ENCODE measurements at places on chromosomes 13 and 19.

- DNase-seq = no peak
- no peak overlapping the region for H3K4me3 ChIP-seq
- peak overlapping the region; percentile 25 for H3K27ac ChIP-seq
- no peaks in the 10 kb centered on the region for H3K27me3 ChIP-seq
- H3K36me3 ChIP-seq = peaks cover 24% of the 10 kb centered on the region
Observed at GRCh38 chr13:98506728-98507230, 70.1 kb downstream of the STK24 start.

DNA sequence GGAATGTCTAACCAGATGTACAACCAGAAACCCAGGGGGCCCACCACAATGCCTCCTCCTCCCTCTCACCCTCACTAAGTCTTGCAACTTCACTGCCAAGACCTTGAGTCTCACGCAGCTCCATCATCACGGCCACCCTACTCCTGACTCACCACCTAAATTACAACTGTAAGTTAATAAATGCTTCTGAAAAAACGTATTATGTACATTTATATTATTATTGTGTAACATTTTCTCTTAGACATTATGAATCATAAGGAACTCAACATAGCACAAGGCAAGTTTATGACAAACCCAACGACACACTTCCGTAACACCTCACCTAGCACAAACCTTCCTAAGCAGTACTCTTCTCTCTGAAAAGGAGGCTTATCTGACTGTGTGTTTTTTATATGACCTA lies 20.7 kb downstream of the MIPEP start:
- no peak overlapping the region for H3K27ac ChIP-seq
- H3K4me3 ChIP-seq = no peak overlapping the region
- H3K27me3 ChIP-seq = no peaks in the 10 kb centered on the region
- no peaks in the 10 kb centered on the region for H3K36me3 ChIP-seq
- H3K4me1 ChIP-seq = peaks cover 8% of the 10 kb centered on the region

DNA sequence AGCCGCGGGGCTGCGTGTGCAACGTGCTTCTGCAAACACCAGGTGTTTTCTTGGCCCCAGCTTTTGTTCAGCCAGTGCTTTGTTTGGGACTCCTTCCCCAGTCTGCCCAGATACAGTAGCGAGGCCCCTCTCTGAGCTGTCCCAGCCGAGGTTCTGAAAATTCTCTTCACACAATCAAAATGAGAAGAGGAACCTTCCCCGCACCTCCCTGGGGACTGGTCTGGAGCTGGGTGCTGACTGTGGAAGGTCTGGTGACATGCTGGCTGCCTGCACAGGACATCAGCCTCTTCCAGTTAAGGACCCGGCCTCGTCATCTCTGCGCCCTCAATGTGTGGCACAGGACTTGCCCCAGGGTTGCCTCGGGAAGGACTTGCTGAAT lies 4.2 kb downstream of the ATP4A start:
- H3K36me3 ChIP-seq = no peaks in the 10 kb centered on the region
- no peak overlapping the region for H3K4me3 ChIP-seq
- H3K4me1 ChIP-seq = peaks cover 3% of the 10 kb centered on the region
- H3K27me3 ChIP-seq = peaks cover 2% of the 10 kb centered on the region

DNA sequence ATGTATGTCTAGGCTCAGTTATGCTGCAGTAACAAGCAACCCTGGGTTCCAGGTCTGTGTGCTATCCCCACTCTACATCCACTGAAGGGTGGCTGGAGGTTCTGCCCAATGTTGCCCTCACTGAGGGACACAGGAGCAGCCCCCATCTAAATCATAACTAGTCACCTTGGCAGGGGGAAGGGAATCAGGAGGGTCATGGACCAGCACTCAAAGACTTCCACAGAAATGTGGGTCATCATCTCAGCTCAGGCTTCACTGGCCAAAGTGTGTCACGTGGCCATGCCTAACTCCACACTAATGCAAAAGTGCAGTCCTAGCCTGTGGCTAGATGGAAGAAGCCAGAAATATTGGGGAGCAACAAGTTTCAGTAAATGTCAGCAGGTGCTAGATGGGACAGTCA lies 137.3 kb upstream of the ZNF507 start:
- H3K27ac ChIP-seq = no peak overlapping the region
- H3K4me3 ChIP-seq = no peak overlapping the region
- no peaks in the 10 kb centered on the region for H3K36me3 ChIP-seq
- no peak for DNase-seq

DNA sequence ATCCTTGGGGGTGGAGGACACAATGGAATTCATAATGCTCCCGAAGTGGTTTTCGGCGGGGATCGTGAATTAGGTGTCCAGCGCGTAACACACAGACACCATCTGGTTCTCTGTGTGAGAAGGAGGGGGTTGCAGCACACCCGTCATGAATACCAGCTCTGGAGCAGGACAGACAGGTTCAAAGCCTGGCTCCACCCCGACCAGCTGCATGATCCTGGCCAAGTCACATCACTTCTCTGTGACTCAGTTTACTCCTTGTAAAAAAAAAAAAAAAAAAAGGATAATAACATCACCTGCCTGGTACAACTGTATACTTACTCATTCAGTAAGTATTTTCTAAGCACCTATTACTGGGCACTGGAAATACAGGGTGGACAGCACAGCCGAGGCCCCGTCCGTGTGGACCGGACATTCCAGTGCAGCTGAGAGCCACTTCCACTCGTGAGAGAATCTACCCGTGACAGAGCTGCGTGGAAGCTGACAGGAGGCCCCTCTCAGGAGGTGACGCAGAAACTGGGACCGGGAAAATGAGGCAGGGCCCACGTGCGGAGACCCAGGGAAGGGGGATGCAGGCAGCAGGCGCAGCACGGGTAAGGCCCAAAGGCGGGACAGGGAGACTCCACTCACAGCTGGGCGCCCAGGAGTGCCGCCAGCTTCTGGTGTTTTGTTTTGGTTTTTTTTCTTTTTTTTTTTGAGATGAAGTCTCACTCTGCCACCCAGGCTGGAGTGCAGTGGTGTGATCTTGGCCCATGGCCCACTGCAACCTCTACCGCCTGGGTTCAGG lies 12.0 kb downstream of the RDH13 start:
- no peak overlapping the region for H3K27ac ChIP-seq
- no peak for DNase-seq
- no peaks in the 10 kb centered on the region for H3K4me1 ChIP-seq
- H3K27me3 ChIP-seq = no peaks in the 10 kb centered on the region

DNA sequence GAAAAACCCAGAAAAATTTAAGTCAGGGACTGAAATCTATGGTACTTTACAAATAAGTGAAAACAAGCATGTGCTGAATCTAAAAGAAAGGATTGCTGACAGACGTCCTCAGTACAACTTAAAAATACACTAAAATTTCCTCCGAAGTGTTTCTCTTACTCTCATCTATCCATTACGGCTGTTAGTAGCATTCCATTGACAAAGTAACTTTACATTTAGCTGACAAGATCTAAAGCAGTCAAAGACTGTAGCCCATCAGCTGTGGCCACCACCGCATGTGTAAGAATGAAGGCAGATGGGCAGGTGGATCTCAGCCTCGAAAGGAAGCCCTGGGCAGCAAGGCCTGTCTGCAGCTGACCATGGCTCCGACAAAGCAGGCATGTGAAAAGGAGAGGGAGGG lies 59.0 kb downstream of the FLT1 start:
- H3K27ac ChIP-seq = no peak overlapping the region
- peaks cover 9% of the 10 kb centered on the region for H3K4me1 ChIP-seq
- no peaks in the 10 kb centered on the region for H3K36me3 ChIP-seq

- H3K27me3 ChIP-seq = peaks cover 2% of the 10 kb centered on the region
- H3K4me3 ChIP-seq = no peak overlapping the region
- H3K36me3 ChIP-seq = no peaks in the 10 kb centered on the region
- DNase-seq = no peak
Observed at GRCh38 chr19:50889638-50890037, 16.4 kb downstream of the KLK2 start.

- H3K27ac ChIP-seq = no peak overlapping the region
- H3K27me3 ChIP-seq = no peaks in the 10 kb centered on the region
- no peaks in the 10 kb centered on the region for H3K36me3 ChIP-seq
- no peaks in the 10 kb centered on the region for H3K4me1 ChIP-seq
- no peak overlapping the region for H3K4me3 ChIP-seq
Observed at GRCh38 chr19:6788896-6789295, 16.4 kb downstream of the VAV1 start.

GRCh38 chr13:80313668-80314256 lies 27.2 kb downstream of the SPRY2 start:
- H3K27ac ChIP-seq = no peak overlapping the region
- DNase-seq = no peak
- H3K36me3 ChIP-seq = no peaks in the 10 kb centered on the region
- no peaks in the 10 kb centered on the region for H3K27me3 ChIP-seq

DNA sequence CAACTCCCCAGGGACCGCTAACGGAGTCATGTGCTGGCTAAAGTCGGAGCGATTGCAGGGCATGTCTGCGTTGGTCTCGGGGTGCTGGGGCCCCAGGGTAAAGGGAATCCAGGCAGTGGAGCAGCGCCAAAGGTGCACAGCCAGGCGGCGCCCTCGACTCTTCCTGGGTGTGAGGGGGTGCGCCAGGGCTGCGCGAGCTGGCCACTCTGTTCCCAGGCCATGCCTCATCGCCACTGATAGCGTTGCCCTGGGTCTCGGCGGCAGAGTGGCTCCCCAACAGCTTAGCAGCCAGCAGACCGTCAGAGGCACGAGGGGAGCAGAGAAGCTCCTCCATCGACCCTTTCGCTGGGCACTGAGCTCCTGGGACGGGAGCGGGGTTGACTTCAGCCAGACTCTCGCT lies 152.7 kb downstream of the B3GLCT start:
- no peak overlapping the region for H3K4me3 ChIP-seq
- no peaks in the 10 kb centered on the region for H3K27me3 ChIP-seq
- H3K4me1 ChIP-seq = peaks cover 6% of the 10 kb centered on the region
- no peak for DNase-seq
- no peaks in the 10 kb centered on the region for H3K36me3 ChIP-seq
- H3K27ac ChIP-seq = no peak overlapping the region

- H3K36me3 ChIP-seq = no peaks in the 10 kb centered on the region
- H3K4me1 ChIP-seq = peaks cover 8% of the 10 kb centered on the region
- no peaks in the 10 kb centered on the region for H3K27me3 ChIP-seq
- peak overlapping the region; percentile 72 for H3K27ac ChIP-seq
Observed at GRCh38 chr19:1875646-1876495, 9.4 kb downstream of the ABHD17A start.

- H3K36me3 ChIP-seq = no peaks in the 10 kb centered on the region
- no peaks in the 10 kb centered on the region for H3K27me3 ChIP-seq
- H3K4me1 ChIP-seq = peaks cover 8% of the 10 kb centered on the region
- H3K4me3 ChIP-seq = no peak overlapping the region
Observed at GRCh38 chr13:44257796-44258195, 115.8 kb upstream of the SERP2 start.

DNA sequence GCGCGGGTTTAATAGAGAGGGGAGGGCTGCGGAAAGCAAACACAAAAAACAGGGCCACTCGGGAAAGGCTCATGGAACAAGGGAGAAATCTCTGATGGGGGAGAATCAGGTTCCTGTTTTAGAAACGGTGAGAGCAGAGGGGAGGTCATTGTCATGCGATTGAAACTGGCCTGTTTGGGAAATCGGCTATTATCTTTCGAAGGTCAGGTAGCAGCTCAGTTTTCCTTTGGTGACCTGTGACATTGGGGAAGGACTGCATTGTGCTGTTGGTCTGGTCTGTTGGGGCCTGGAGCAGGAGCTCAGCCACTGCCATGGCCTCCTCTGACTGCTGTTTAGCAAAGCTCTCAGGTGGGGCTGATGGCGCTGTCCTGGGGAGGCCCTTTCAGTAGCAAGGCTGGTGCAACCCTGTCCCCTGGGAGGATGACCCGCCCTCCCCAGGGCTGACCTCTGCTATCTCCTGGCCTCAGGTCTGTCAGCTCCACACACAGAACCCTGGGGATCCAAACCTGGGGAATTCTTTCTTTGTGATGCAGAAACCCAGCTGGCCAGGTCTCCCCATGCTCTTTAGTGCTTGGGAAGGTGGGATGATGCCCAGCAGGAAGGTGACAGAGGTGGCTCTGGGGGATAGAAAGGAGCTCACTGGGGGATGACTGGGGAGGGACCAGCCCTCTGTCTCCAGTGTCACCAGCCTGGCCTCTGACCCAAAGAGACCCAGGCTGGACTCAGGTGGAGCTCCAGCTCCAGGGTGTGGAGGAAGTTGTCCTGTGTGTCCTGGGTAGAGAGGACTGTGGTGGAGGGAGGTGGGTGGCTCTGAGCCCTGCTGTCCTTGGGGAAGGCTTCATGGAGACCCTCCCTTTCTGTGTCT lies 21.2 kb upstream of the CD177 start:
- H3K4me1 ChIP-seq = no peaks in the 10 kb centered on the region
- no peak for DNase-seq
- no peaks in the 10 kb centered on the region for H3K36me3 ChIP-seq

DNA sequence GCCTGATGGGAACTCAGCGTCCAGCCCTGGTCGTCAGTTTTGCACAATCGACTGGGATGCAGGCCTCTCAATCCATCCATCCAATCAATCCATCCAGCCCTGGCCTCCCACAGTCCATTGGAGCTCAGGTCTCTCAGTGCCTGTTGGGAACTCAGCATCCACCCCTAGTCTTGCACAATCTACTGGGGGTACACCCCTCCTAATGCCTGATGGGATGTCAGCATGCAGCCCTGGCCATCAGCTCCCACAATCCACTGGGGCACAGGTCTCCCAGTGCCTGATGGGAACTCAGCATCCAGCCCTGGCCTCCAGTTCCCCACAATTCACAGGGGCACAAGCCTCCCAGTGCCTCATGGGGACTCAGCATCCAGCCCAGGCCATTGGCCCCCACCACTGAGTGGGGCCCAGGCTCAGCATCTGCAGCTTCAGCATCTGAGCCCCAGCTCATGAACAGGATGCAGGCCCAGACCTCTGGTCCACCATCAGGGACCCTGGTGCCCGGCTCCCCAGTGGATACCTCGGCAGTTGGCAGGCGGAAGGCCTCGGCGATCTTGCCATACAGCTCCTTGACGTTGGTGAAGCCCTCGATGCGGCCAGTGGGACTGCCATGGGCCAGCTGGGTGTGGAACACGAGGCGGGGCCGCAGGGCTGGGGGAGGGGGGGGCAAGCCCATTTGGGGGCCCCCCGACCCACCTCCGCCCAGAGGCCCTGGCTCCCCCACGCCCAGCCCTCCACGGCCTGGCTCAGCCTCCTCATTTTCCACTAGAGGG lies 7.2 kb upstream of the PTGER1 start:
- no peak overlapping the region for H3K27ac ChIP-seq
- no peaks in the 10 kb centered on the region for H3K27me3 ChIP-seq
- no peak for DNase-seq

GRCh38 chr19:39038098-39038497 lies 5.7 kb upstream of the FBXO27 start:
- no peaks in the 10 kb centered on the region for H3K4me1 ChIP-seq
- H3K27me3 ChIP-seq = peaks cover 14% of the 10 kb centered on the region
- peak; percentile 49 for DNase-seq
- no peak overlapping the region for H3K4me3 ChIP-seq
- no peak overlapping the region for H3K27ac ChIP-seq

DNA sequence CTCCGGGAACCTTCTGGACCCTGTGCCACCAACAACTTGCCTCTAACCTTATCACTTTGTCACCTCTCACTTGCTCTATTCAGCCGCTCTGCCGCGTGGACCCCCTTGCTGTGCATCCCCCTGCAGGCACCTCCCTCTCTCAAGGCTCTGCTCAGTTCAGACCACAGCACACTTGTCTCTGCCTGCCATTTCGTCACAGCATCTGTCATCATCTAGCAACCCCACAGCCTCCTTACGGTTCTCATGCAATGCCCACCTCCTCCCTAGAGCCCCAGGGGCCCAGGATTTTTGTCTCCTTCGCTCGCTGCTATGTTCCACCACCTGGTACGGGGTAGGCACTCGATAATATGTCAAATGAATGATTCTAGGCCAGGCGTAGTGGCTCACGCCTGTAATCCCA lies 4.8 kb downstream of the HAUS8 start:
- H3K27me3 ChIP-seq = no peaks in the 10 kb centered on the region
- peaks cover 14% of the 10 kb centered on the region for H3K4me1 ChIP-seq
- DNase-seq = no peak
- H3K4me3 ChIP-seq = no peak overlapping the region
- H3K27ac ChIP-seq = no peak overlapping the region
- H3K36me3 ChIP-seq = peaks cover 77% of the 10 kb centered on the region

All from neuronal stem cell (in vitro differentiated cells).